ENCODE measurements at places on chromosomes 7 and 10.

DNA sequence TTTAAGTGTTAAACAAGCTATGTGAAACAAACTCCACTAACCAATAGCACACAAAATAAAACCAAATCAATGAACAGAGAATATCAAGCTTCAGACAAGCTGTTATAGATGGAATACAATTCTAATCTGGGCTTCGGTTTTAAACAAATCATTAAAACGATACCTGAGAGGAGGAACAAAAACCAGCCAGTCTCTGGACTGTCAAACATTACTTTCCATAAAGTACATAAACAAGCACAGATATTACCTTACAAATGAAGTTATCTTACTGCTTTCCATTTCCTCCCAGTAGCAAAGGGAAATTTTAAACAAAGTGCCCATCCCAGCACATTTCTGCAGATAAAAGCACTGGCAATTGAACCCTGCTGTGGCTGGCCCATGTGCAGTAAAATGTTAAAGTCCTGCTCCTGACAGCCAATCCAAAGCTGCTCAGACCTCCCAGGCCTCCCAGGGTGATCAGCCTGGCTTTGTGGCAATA lies 128.0 kb downstream of the NRCAM start:
- DNase-seq = no peak

- DNase-seq = no peak
These were observed 532.5 kb upstream of the MGMT start for GRCh38 chr10:128934492-128934891.

GRCh38 chr7:151373599-151373998 lies 32.0 kb downstream of the NUB1 start:
- no peak for DNase-seq

DNA sequence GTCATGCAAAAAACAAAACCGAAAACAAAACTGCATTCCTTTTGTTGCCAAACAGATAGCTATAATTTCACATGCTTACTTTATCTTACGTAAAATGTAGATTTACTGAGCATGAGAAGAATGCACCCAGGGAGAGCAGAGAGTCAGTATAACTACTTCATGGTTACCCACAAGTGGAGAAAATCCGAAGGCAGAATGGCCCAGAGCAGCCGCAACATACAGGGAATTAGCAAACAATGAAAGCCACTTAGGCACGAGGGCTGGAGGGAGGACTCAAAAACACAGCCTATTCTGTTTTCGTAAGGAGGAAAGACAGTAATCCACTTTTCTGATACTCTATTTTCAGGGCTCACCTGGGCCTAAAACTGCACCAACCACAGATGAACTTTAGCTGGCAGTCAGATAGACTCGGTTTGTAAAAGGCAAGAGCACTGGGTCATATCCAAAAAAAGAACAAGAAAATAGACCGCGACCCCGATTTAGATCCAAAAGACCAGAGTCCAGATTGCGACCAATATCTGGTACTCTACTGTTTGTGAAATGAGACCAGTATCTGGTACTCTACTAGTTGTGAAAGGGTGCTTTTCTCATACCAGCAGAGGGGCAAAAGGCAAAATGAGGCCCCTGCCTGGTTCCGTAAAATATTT lies 1.3 kb downstream of the ITPRIP start:
- DNase-seq = no peak

- DNase-seq = peak; percentile 29
These were observed 509 bp downstream of the AHR start for GRCh38 chr7:17298840-17299482.

GRCh38 chr7:126776498-126776897 lies 476.2 kb downstream of the GRM8 start:
- no peak for DNase-seq

GRCh38 chr7:121180436-121181063 lies 148.2 kb upstream of the WNT16 start:
- no peak for DNase-seq

DNA sequence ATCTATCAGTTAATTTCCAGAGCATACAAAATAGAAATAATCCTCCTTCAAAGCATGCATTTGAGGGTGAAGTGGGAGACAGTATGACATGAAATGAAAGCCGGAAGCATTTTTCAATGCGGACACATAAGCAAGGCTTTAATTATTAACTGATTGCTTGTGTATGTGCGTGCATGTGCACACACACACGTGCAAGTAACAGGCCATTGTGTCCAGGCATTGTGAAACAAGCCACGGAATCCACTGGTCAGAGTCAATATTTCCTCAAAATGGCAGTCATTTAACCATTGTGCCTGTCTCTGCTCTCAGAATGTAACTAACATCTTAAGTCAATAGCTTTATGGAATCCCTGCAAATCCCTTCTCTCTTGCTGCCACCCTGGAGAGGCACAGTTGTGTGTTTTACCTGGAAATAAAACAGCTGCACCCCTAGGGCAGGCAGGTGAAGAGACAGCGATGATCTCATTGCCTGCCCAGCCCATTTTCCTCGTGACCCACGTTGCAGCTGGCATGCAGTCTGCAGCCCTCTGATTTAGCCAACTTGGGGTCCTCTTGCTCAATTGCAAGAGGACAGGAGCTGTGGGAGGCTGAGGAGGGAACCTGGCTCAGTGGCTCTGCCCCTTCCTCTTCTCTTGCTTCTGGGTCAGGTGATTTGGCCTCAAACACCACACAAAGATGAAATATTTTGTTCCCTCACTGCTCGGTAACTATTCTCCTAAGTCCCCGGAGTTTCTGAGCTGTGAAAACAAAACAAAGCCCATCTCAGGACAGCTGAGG lies 500.9 kb upstream of the ZMIZ1 start:
- no peak for DNase-seq

GRCh38 chr7:12422554-12423320 lies 19.1 kb upstream of the VWDE start:
- no peak for DNase-seq

DNA sequence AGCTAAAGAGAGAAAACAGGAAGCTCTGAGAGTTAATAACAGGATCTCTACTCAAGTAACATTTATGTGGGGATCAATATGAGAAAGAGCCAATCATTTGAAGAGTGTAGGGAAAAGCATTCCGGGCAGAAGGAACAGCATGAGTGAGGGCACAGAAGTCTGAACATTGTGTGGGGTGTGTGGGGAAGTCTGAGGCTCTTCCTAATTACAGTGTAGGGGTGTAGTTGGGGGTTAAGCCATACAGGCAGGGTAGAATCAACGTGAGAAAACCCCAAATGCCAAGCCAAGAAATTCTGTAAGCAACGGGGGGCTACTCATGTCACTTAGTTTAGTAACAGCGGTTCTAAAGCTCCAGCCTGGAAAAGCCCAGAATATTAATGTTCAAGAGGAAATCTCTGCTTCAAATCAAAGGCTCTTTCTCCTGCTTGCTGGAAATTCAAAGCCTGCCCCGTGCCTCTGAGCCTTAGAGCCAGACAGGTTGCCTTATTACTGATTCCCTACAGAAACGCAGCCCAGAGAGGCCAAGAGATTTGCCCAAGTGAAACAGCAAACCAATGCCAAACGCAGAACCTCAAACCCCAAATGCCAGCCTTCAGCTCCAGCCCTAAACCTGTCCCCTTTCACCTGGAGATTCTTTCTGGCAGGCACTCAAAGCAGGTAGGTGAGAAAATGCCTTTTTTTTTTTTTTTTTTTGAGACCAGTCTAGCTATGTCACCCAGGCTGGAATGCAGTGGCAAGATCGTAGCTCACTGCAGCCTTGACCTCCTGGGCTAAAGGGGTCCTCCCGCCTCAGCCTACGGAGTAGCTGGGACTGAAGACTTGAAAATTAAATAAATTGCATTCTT lies 36.1 kb downstream of the DNAJB12 start:
- no peak for DNase-seq

GRCh38 chr10:62019685-62020359 lies 118.3 kb downstream of the ARID5B start:
- DNase-seq = no peak

GRCh38 chr7:29598613-29599012 lies 35.0 kb downstream of the PRR15 start:
- no peak for DNase-seq

DNA sequence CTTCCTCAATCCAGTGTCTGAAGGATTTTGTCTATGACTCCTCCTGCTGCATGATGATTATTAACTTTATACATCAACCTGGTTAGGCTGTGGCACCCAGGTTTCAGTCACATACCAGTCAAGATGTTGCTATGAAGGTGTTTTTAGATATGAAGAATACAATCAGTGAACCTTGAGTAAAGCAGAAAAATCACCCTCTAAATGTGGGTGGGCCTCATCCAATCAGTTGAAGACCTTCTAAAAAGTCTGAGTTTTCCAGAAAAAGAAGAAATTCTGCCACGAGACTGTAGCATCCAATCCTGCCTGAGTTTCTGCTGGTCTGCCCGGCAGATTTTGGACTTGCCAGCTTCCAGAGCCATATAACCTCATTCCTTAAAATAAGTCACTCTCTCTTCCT lies 126.1 kb upstream of the FRMD4A start:
- DNase-seq = no peak
